ENCODE measurements at places on chromosomes 3 and 15.

DNA sequence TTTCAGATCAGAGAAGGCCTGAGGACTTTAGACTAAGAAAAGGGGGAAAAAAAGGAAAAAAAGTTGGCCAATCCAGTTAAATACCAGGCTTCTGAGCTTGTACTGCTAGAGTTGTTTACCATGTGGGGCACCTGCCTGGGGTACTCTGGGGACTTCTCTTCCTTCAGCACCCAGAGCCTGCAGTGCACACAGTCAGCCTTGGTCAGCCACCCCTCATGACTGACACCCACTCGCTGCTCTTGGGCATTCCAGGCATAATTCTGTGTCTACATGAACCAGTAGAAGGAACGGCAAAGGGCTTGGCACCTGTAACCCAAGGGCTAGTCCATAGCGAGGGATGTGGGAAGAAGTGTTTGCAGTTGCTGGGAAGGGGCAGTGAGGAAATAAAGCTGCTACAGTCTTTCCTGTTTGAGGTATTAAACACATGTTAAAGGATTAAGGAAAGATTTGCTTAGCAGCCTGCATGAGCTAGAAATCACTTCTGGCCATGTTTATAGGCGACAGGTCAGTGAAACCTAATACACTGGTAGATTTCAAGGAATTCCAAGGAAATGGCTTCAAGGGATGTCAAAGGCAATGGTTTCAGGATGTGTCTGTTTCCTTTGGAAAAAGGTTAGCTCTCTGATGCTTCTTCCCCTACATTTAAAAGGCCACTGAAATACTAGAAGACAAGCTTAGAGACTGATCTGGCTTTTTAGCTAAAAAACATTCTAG is 232.5 kb downstream of the CHST2 start:
- DNase-seq = no peak

DNA sequence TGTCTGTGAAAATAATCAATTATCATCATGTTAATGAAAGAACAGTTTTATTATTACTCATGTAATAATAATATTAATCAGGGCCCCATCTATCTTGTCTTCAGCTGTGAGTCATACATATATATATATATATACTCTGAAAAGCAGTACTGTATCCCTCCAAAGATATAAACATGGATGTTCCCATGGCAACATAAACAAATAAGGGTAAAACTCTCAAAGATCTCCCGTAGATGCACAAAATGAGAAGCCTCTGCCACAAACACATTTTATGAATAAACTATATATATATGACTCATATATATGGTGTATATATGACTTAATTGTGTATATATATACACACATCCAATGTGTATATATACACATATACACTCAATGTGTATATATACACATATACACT is 163.8 kb upstream of the ARHGEF26 start:
- DNase-seq = no peak

DNA sequence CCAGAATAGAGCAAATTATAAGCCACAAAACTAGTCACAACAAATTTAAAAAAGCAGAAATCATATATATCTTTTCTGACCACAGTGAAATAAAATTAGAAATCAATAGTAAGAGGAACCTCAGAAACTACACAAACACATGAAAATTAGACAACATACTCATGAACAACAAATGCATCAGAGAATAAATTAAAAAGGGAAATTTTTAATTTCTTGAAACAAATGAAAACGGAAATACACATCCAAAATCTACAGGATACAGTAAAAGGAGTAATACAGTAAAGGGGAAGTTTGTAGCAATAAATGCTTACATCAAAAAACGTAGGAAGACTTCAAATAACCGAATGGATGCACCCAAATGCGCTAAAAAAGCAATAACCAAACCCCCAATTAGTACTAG is 19.2 kb downstream of the NME9 start:
- no peak for DNase-seq

DNA sequence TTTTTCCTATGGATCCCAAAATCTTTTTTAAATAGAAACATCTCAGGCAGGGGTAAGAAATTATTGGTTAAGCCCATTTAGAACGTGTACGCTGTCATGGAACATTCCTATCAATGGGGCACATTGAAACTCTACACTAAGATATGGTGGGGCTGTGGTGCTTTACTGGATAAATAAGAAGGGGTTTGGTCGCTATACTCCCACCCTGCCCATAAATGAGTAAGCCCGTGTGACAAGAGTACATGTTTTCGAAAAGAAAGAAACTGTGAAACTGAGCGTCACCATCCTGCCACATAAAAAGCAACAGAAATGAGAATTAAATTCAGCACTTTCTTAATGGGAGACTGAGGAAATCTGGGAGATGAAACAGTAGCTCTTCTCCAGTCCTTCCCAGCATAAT is 929.7 kb upstream of the CFAP20DC start:
- no peak for DNase-seq

GRCh38 chr15:98874773-98875172 is 132.8 kb downstream of the PGPEP1L start:
- DNase-seq = no peak

GRCh38 chr15:42287931-42288330 is 14.7 kb upstream of the TMEM87A start:
- DNase-seq = no peak

- peak; percentile 84 for DNase-seq
Observed at GRCh38 chr3:149781211-149781610, 11.1 kb downstream of the ANKUB1 start.

- no peak for DNase-seq
Observed at GRCh38 chr3:21049334-21050062, 701.5 kb downstream of the ZNF385D start.

DNA sequence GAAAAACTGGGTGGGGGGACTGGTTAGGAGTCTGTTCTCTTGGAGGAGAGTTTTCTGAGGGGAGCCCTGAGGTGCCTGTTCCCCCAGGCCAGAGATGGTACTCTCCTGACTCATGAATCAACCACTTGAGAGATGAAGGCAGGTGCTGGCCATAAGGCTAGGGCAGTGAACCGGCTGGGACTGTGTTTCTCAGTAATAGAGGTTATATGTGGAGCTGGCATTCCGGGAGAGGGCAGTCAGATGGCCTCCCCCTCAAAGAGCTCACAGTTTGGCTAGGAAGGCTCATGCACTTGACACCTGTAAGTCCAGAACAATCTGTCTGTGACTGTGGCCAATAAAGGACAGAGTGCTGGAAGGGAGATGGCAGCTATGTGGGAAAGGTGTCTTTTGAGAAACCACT is 10.0 kb upstream of the SCN10A start:
- no peak for DNase-seq

DNA sequence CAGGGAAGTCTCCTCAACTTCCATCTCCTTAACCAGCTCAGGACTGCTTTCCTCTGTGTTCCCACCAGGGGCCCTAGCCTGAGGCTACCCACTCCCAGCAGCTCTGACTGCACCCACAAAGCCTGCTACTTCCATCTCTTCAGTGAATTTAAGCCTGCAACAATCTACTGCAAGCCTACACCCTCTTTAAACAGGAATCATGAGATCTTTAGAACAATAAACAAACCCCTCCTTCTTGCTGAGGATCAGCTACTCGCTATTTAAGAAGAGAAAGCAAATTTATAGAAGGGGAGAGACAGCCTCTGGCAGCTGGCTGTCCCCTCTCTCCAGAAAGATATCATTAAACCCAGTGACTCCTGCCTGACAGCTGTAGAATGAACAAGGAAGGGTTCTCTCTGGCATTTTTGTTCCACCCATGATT is 51.9 kb downstream of the ARHGAP31 start:
- no peak for DNase-seq

GRCh38 chr3:8882171-8882593 is 81.1 kb downstream of the RAD18 start:
- no peak for DNase-seq

GRCh38 chr3:69460034-69460433 is 74.1 kb upstream of the FRMD4B start:
- DNase-seq = no peak

- DNase-seq = peak; percentile 72
Observed at GRCh38 chr3:153244961-153245360, 82.9 kb downstream of the RAP2B start.

DNA sequence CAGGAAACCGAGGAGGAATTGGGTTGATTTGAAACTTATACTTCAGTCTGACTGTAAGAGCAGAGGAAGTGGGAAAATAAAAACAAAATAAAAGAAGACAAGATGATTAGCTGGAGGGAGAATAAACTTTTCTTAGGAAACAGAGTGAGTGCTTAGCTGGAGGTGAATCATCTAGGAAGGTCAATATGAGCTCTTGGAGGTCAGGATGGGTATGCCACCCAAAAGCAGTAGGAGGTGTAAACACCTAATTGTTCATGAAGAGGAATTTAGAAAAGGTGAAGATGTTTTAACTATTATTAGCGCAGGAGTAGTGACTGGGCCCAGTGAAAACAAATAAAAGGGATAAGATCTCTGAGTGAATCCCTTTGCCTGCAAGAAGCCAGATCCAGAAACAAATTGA is 39.9 kb upstream of the ARL14 start:
- no peak for DNase-seq

DNA sequence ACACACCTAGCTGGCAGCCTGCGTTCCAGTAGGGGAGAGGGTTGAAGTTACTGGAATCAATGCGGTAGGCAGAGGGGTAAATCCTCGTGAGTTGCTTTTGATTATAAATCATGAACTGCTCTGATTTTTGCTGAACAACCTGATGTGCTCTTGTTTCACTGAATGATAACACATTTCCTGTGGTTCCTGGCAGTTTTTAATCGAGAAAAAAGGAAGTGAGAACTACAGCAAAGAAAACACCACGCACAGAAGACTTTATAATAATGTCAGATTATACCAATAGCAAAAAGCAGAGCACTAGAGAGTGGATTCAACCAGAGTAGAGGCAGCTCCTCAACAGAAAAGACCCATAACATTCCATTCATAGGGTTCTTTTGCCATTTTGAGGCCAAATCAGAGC is 200.8 kb upstream of the STRIT1 start:
- DNase-seq = no peak

DNA sequence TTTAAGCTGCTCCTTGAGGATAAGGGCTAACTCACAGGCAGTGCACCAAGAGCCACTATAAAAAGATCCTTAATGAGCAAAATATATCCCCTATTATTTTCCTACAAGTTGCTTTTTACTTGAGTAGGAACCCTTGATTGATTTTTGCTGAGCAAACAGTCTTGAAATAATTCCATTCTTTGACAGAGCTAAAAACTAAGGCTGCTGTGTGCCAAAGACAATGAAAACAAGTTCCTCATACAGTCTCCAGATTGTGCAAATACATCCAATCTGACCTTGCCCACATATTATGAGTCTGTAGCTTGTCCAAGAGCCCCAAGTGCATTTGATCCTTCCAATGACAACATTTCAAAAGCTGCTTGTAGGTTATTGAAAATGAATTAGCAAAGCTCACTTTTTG is 15.0 kb downstream of the PRKAR2A start:
- DNase-seq = no peak

GRCh38 chr3:11088831-11089230 is 65.5 kb upstream of the HRH1 start:
- no peak for DNase-seq

- no peak for DNase-seq
Observed at GRCh38 chr3:155745795-155746550, 1.1 kb upstream of the PLCH1 start.

DNA sequence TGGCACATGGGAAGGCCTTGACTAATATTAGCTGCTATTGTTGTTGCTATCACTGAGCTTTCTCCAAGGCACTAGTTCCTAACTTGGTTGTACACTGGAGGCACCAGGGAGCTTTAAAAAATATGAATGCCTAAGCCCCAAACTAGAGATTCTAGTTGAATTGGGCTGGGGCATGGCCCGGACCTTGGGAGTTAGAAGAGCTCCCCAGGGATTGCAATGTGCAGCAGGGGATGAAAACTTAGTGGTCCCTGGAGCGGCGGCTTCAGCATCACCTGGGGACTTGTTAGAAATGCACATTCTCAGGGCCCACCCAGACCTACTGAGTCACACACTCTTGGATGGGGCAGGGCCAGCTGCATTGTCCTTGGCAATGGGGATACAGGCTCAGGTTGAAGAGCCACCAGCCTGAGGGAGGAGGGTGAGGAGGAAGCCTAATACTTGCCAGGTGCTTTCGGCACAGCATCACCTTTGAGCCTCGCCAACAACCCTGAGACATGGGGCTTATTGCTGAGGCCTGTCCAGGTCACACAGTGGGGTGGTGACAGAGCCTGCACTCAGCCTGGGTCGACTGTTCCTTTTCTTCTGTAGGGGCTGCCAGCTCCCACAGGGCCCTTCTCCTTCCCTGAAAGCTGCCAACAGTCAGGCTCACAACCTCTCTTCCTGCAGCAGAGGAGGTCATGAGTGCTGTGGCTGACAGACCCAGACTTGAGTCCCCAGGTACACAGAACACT is 84.5 kb downstream of the ATP2B2 start:
- DNase-seq = no peak

DNA sequence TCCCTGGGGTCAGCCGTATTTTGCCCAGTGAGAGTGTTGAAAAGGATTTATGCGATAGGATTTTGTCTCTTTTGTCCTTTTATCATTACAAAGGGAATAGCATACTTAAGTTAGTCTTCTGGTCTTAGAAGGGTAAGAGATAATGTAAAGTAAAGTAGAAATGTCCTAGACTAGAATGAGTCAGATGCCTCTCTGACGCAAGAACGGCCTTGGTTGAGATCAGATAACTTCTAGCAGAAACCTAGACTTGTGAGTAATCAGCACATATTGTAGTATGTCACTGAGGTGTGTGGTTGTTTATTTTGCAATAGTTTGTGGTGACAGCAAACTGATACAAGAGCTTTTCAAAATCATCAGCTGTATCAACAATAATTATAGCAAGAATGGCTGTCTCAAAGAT is 866.1 kb downstream of the NSUN3 start:
- no peak for DNase-seq

- no peak for DNase-seq
Observed at GRCh38 chr15:77772641-77773402, 140.1 kb upstream of the LINGO1 start.

- DNase-seq = no peak
Observed at GRCh38 chr3:195868336-195868865, 40.0 kb downstream of the TNK2 start.

GRCh38 chr3:89649431-89649830 is 542.0 kb downstream of the EPHA3 start:
- DNase-seq = no peak

DNA sequence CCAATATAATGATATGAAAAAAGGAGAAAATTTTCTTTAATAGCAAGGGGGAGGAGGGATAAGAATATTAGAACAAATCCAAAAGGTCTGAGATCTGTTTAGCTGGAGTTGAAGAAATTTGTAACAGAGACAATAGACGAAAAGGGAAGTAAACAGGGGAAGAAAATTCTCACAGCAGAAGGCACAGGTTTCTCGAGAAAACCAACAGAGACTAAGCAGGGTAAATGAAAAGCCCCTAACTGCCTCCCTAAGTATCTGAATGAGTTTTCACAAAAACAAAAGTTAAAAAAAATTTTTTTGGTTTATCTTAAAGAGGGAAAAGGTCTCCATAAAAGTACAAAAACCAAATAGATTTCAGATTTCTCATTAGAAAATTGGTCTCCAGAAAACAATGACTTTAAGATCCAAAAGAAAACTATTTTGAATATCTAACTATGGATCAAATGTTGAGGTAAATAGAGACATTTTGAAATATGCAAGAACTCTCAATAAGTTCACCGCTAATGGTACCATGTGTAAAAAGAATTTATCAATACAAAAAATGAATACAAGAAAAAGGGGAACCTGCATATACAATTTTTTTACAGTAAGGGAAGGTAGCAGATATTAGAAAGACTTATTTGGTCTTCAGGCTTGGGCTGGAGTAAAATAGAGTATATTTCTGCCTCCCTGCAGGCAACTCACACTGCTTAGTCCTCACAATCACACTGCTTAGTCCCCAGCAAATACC is 23.9 kb upstream of the NEK10 start:
- DNase-seq = peak; percentile 2

- no peak for DNase-seq
Observed at GRCh38 chr3:78724859-78725258, 1042.9 kb downstream of the ROBO1 start.

- DNase-seq = no peak
Observed at GRCh38 chr3:158753854-158754253, 21.6 kb upstream of the RARRES1 start.

All from suppressor macrophage treated with lipopolysaccharide for 4 hours (primary cell).